ENCODE measurements at places on chromosomes 7 and 10. TPM values are rescaled to one million over a fixed set of nuclear protein-coding genes. Genes with fewer than 3 reads are reported as not detected.
A peak's percentile ranks its signal among the peaks of the same experiment; 100 is the strongest.

DNA sequence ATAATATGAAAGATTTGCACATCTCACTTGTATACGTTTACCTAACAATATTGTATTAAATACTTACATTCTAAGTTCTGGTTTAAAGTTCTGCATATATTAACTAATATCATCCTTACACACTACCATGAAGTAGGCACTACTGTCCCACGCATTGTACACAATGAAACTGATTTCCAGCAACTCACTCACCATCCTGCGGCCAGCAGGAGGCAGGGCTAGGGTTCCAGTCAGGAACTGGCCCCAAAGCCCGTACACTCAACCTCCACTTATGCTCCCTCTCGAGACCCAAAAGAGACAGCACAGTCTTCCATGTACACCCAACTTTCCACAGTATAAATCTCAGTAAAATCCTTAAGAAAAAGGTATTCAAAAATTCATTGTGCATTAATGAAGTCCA, 41.4 kb downstream of the GRID1 start:
- DNase-seq, result no peak
- H3K4me3 ChIP-seq, result no peak overlapping the region
- no peak overlapping the region for H3K27ac ChIP-seq

DNA sequence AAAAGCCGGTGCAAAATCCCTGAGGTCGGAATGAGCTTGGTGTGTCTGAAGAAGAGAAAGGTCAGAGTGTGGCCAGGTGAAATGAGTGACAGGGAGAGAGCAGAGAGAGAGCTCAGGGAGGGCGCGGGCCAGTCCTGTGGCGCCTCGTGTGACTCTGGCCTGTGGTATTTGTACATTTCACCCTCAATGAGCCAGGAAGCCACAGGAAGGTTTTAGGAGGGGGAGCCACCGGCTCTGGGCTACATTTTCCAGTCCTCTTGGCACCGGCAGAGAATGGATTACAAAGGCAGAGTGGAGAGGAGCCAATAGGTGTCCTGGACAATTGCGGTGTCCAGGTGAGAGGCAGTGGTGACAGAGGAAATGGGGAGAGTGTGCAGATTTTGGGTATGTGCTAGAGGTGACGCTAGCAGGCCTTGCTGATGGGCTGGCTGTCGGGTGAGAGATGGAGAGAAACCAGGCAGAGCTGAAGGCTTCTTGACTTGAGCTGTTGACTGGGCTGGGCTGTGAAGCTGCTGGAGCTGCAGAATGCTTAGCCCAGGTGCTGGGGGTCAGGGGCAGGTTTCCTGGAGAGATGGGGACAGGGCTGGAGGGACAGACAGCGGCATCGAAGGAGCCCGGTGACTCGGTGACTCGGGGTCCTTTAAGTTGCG, 38.1 kb downstream of the COL13A1 start:
- no peaks in the 10 kb centered on the region for H3K4me1 ChIP-seq
- no peak for DNase-seq
- no peaks in the 10 kb centered on the region for H3K36me3 ChIP-seq
- no peak overlapping the region for H3K4me3 ChIP-seq
- no peak overlapping the region for H3K27ac ChIP-seq
- no peaks in the 10 kb centered on the region for H3K27me3 ChIP-seq

DNA sequence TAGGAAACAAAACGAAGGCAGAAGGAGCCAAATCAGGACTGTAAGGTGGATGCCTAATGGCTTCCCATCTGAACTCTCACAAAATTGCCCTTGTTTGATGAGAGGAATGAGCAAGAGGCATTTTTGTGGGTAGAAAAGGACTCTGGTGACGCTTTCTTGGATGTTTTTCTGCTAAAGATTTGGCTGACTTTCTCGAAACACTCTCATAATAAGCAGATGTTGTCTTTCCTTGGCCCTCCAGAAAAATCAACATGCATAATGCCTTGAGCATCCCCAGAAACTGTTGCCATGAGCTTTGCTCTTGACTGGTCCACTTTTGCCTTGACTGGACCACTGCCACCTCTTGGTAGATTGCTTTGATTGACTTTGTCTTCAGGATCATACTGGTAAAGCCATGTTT, 13.5 kb downstream of the PTPN12 start:
- H3K36me3 ChIP-seq, result peaks cover 48% of the 10 kb centered on the region
- no peak overlapping the region for H3K27ac ChIP-seq
- peaks cover 4% of the 10 kb centered on the region for H3K4me1 ChIP-seq
- no peaks in the 10 kb centered on the region for H3K27me3 ChIP-seq
- no peak for DNase-seq
- no peak overlapping the region for H3K4me3 ChIP-seq

DNA sequence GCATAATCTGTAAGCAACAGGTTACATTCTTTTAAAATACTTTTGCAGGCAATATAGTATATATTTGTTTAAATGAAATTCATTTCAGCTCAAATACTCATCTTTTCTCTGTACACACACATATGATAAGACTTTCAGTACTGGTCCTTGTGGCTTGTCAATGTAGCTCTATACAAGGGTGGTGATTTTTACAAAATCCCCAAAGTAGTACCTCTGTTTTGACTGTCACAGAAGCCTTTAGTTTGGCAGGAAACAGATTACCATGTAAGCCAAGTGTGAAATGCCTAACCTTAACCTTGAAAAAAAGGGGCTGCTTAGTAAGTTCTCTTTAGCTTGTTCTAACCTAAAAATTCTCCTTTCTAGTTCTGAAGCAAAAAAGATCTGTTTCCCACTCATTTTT, 87.9 kb downstream of the KCND2 start:
- no peaks in the 10 kb centered on the region for H3K36me3 ChIP-seq
- H3K4me1 ChIP-seq, result no peaks in the 10 kb centered on the region
- H3K27me3 ChIP-seq, result no peaks in the 10 kb centered on the region
- no peak overlapping the region for H3K4me3 ChIP-seq
- DNase-seq, result no peak
- no peak overlapping the region for H3K27ac ChIP-seq

DNA sequence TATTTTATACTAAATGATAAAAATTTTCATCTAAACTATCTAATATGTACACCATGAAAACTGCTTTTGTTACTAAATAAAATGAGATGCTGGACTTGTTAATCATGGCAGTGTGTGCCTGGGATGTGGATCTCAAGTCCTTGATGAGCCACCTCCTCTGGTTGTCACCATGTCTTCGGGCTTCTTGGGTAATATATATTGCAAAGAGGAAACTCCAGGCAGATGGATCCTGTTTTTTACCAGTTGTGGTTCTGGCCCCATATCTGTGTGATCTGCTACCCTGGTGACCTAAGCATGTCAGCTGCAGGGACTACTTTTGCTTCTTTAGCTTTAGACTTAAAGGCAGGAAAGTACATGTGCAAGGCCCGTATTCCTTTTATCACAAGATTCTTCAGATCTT, 46.2 kb downstream of the TMEM60 start:
- no peaks in the 10 kb centered on the region for H3K27me3 ChIP-seq
- H3K4me3 ChIP-seq, result no peak overlapping the region
- H3K4me1 ChIP-seq, result no peaks in the 10 kb centered on the region
- no peak overlapping the region for H3K27ac ChIP-seq
- peaks cover 17% of the 10 kb centered on the region for H3K36me3 ChIP-seq

GRCh38 chr7:11436316-11436715, 395.7 kb downstream of the THSD7A start:
- H3K4me1 ChIP-seq, result no peaks in the 10 kb centered on the region
- no peak overlapping the region for H3K27ac ChIP-seq
- H3K4me3 ChIP-seq, result no peak overlapping the region

GRCh38 chr7:157032644-157033482, 22.4 kb upstream of the MNX1 start:
- DNase-seq, result peak; percentile 47
- H3K4me1 ChIP-seq, result no peaks in the 10 kb centered on the region
- no peak overlapping the region for H3K4me3 ChIP-seq
- H3K36me3 ChIP-seq, result no peaks in the 10 kb centered on the region
- no peak overlapping the region for H3K27ac ChIP-seq

DNA sequence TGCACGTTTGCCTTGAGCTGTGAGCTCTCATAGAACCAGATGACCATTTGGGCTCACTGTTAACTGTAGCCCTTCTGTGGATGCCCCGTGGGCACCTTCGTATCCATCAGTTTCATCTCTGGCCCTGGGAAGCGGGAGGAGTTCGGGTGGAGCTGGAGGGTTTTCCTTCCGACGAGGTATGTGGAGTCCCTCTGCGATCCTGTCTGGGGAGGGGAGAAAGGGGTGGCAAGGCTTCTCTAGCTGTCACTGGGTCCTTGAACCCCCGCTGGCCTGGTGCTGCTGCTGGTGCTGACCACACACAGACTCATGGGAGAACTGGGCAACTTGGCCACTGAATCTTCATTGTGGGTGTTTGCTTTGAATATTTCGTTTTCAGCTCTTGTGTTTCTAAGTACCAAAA, 32.7 kb downstream of the INPP5A start:
- no peaks in the 10 kb centered on the region for H3K36me3 ChIP-seq
- H3K4me3 ChIP-seq, result no peak overlapping the region
- DNase-seq, result peak; percentile 48
- H3K27ac ChIP-seq, result no peak overlapping the region

DNA sequence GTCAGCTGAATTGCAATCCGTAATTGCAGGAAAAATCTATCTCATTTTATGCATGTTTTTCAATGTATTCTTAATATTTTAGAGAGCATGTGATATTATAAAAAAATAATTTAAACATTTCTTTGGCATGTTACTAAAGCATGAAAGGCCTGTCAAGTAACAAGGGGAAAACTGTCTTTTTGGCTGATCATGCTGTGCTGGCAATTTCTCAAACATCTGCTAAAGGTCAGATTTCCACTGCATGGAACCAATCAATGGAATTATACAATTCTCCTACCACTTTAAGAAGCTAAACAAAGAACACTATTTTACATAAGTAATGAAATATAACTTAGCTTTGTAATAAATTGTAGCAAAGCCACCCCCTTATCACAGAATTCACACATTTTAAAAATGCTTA, 49.4 kb downstream of the JMJD1C start:
- DNase-seq, result no peak
- H3K4me3 ChIP-seq, result no peak overlapping the region
- no peaks in the 10 kb centered on the region for H3K36me3 ChIP-seq
- peaks cover 7% of the 10 kb centered on the region for H3K4me1 ChIP-seq
- no peaks in the 10 kb centered on the region for H3K27me3 ChIP-seq

DNA sequence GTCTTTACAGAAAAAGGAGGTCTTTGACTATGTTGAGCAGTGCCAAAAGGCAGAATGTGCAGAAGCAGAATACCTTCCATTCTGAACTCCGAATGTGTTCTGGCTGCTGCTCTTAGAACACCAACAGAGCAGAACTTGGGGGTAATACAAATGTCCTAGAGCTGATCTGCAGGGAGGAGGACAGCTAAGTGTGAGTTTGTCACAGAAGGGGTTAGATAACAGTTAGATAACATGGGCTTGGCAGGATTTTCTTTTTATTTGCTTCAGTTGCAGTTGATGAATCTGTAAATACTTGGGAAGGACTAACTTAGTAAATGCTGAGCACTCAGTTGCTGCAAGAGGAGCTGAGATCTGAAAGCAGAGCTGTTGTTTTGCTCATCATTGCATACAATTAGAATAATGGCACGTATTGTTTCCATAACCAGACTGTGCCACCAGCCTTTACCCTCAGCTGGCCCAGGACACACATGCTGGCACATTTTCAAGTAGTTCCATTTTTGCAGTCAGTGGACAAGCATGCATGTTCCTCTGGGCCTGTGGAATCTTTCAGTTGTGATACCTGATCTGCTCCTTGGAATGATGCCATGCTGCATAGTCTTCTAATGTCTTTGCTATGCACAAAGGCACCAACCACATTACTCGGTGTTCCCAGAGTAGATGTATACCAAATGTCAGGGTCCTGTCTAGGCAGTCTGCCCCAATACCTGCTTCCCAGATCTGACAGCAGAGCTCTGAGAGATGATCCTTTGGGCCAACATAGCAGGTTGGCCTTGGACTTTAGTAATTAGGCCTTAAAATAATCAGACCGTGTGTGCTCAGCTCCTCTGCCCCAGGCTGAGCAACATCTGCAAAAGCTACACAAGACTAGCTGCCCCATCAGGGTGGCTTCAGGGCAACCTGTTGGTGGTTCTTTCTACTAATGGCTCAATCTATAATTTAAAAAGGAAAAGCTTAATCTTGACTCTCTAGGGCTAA, 55.7 kb downstream of the GSDME start:
- no peak overlapping the region for H3K27ac ChIP-seq
- no peak for DNase-seq
- H3K36me3 ChIP-seq, result peaks cover 10% of the 10 kb centered on the region
- no peaks in the 10 kb centered on the region for H3K27me3 ChIP-seq

GRCh38 chr7:50273870-50274269, 30.6 kb upstream of the IKZF1 start:
- H3K4me3 ChIP-seq, result no peak overlapping the region
- H3K27me3 ChIP-seq, result no peaks in the 10 kb centered on the region
- no peaks in the 10 kb centered on the region for H3K36me3 ChIP-seq
- DNase-seq, result no peak

GRCh38 chr10:1048349-1048731, 579 bp downstream of the IDI1 start:
- H3K27me3 ChIP-seq, result no peaks in the 10 kb centered on the region
- no peak for DNase-seq

- no peak overlapping the region for H3K4me3 ChIP-seq
- H3K27ac ChIP-seq, result no peak overlapping the region
- H3K36me3 ChIP-seq, result no peaks in the 10 kb centered on the region
- H3K27me3 ChIP-seq, result peaks cover 6% of the 10 kb centered on the region
- DNase-seq, result no peak
Measured at GRCh38 chr10:117936141-117936540, 110.6 kb downstream of the RAB11FIP2 start.

DNA sequence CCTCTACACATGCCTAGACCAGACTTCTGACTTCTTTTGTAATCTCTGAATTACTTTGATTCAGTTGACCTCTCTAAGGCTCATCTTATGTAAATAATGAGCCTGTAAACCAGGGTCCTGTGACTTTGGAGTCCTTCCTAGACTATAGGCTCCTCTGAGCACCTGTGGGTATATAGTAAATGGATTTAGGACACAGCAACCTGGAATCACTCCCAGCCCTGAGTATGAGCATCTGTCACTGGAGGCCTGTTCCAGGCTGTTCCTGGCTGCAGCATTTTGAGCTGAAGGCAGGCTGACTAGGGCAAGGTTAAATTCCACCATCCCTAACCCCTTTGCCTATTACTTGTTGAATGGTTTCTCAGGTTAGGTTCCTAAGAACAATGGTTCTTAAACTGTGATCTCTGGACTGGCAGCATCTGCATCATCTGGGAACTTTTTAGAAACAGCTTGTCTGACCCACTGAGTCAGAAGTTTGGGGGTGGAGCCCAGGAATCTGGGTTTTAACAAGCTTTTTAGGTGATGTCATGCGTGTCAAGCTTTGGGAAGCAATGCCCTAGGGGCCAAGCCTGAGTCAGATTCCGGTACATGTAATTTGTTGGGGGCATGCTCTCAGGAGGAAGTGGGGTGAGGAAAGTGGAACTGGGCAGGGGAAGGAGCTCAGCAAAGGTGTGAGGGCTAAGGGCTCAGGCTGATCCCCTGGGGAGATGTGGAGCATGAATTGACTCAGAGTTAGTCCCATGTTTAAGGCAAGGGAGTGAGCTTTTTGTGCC, 28.2 kb downstream of the MINDY4 start:
- DNase-seq, result no peak
- H3K36me3 ChIP-seq, result no peaks in the 10 kb centered on the region
- no peaks in the 10 kb centered on the region for H3K4me1 ChIP-seq
- no peak overlapping the region for H3K27ac ChIP-seq

- no peak overlapping the region for H3K4me3 ChIP-seq
- DNase-seq, result no peak
- H3K4me1 ChIP-seq, result no peaks in the 10 kb centered on the region
- H3K27me3 ChIP-seq, result no peaks in the 10 kb centered on the region
- H3K36me3 ChIP-seq, result peaks cover 9% of the 10 kb centered on the region
Measured at GRCh38 chr10:3122486-3123205, 49.9 kb downstream of the PITRM1 start.

The SSC4D gene
- 21.9 TPM for total RNA-seq

The HOXA10 gene
- not detected for total RNA-seq

The PDE1C gene
- 0.29 TPM for total RNA-seq

The PHYHIPL gene
- total RNA-seq, result 0.52 TPM

The POU6F2 gene
- total RNA-seq, result 10.0 TPM

The CUBN gene
- 0.75 TPM for total RNA-seq

Data from endodermal cell (in vitro differentiated cells).